NCI-H187 treated with DMSO at 0.1 percent for 48 hours (cell line): ENCODE measurements at places on chromosomes 2 and 18.

DNA sequence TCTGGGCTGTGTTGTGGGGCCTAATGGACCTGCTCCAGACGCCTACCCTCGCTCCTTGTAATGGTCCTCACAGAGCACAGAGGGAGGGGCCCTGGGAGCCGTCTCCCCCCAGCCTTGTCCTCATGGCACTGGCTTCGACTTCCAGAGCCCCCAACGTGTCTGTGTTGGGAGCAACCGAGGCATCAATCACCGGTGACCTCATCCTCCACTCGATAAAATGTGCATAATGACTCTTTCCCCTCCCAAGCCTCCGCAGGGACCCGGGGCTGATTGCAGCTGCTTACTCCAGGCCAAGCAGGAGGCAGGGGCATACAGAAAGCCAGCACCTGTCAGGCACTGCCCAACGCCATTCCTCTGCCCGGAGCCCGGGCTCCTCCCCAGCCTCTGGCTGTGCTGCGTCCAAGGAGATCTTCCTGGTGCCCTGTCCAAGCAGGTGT lies 271.7 kb downstream of the NDUFA10 start:
- no peak for DNase-seq

- no peak for DNase-seq
Measured at GRCh38 chr2:105557021-105557920, 158.4 kb upstream of the FHL2 start.

GRCh38 chr2:129709956-129710598 lies 269.4 kb upstream of the RAB6C start:
- peak; percentile 34 for DNase-seq

GRCh38 chr18:5537860-5538259 lies 5.9 kb downstream of the EPB41L3 start:
- no peak for DNase-seq

DNA sequence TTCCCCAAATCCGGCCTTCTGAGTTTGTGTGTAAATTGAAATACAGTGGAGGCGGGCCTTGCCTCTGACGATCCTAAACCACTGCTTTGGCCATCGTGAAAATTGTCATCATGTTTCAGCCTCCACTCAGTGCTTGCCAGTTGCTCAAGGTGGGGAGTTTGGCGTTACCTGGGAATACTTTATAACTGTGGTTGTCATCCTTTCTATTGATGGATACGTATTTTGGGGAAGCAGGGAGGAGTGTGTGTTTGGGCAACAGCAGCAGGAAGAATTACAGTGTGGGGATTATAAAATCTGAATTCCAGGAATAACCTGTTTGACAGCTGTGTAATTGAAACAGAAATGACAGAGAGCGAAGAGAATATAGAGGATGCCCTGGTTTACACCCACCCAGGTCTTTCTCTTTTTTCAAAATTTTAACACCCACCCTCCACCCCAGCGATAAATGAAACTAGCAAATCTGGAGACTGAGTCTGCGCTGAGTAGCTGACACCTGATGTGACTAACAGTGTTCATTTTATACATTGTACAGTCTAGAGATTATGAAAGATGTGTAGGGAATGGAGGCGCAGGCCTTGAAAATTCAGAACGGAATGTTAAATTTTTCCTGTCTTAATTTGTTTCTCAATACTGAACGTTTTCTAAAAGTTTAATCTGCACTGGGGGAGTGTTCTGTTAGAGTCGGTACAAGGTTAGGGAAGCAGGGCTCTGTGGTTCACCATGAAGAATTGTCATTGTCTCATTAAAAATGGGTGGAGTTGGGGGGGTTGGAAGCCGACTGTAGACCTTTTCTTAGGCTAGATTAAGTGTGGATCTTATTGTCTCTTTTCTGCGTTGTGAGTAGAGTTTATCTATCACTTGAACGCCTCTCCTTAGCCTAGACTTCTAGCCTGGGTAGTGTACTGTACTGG lies 1.6 kb downstream of the MAP4K4 start:
- DNase-seq, result no peak

GRCh38 chr2:150866431-150866830 lies 379.0 kb upstream of the RND3 start:
- no peak for DNase-seq

DNA sequence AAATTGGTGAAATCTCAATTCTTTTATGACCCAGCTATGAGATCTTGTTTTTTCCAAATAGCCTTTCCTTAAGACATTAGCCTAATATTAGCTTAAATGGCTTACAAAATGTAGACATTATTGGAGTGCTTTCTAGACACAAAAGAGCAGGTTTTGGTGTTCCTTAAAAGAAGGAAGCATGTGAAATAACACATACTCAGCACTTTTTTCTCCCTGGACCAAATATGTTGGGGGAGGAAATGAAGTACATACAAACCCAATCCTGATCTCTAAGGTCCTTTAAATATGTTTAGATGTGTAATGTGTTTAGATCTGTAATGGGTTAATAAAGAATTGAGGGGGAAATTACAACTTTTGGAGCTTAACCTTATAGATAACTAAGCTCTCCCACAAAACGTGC lies 3.4 kb upstream of the ZDBF2 start:
- DNase-seq, result no peak

DNA sequence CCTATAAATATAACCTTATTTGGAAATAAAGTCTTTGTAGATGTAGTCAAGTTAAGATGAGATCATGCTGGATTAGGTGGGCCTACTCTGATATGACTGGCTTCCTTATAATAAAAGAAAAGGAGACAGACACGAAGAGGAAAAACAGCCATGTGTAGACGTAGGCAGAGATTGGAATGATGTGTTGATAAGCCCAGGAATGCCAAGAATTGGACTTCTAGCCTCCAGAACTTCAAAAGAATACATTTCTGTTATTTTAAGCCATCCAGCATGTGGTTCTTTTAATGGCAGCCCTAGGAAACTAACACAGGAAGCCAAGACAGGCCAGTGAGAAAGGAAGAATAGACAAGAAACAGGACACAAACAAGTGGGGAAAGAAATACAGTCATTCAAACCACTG lies 68.6 kb downstream of the NYAP2 start:
- DNase-seq, result no peak

DNA sequence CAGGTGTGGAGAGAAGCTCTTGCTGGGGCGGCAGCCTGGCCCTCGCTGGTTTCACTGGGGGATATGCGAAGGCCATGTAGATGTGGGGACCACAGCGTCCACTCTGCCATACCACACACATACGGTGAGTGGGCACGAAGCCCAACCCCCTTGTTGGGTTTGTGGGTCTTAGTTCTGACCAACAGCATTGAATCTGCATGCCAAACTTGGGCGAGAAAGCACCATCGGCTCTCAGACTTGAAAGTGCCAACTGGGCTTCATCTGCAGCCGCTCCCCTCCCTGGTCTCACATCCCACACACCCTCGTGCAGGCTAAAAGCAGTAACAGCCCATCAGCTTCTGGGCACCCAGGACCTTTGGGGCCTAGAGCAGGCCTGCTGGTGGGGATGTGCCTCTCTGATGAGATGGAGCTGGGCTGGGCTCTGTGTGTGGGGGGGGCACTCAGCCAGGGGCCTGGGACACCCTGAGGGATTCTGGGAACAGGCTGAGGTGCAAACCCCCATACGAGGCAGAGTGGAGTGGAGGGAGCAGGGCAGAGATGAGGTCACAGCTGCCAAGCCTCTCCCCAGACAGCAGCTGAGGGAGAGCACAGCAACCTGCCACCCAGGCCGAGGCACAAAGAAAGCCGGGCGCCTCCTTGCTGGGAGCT lies 264.4 kb downstream of the TWIST2 start:
- DNase-seq, result no peak

DNA sequence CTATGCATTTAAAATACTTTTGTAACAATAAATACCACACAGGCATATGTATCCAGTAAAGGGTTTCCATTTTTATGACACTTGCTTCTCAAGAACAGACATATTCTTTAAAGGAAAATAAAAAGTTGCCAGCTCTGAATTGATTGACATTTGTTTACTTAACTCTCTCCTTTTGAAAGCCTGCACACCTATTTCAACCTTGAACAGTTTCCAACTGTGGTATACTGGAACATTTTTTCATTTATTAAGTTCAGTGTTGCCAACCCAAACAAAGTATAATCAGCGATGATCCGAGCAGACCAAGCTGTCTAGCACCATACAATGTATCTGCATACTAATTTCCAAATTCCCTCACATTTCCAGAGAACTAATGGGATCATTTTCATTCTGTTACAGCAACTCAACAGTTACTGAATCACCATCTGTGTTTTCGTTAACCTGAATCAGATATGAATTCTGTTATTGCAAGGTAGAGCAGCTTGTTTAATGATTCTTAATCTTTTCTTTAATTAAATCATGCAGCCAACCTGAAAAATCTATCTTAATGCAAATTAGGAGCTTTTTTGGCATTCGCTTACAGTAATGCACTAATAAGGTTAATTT lies 725.5 kb upstream of the ZEB2 start:
- DNase-seq, result no peak

- DNase-seq, result no peak
Measured at GRCh38 chr2:232645061-232645460, 11.7 kb downstream of the EFHD1 start.

- no peak for DNase-seq
Measured at GRCh38 chr18:3713166-3713565, 263.2 kb downstream of the TGIF1 start.

GRCh38 chr18:7304061-7304370 lies 73.1 kb downstream of the LRRC30 start:
- no peak for DNase-seq

- no peak for DNase-seq
Measured at GRCh38 chr2:236177967-236178889, 10.0 kb upstream of the GBX2 start.
